ENCODE measurements at places on chromosomes 6 and 20. TPM values are rescaled to one million over a fixed set of nuclear protein-coding genes. Genes with fewer than 3 reads are reported as not detected.

PAQR8 gene
- total RNA-seq = 2.7 TPM

DNA sequence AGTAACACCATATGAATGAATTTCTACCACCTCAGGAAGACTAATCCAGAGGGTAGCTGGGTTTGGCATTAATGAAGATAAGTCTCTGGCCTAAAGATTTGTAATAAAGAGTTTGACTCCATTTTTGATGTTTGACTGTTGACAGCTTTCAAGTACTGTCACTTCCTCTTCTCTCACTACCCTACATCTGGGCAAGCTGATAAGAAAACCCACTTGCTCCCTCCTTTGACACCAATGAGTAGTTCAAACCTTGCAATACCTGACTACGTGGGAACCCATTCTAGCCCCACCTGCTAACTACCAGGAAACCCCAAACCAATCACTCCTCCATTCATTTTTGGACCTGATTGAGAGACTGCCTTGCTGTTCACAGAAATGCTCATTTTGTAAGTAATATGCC lies 621.5 kb downstream of the TENT5A start:
- no peaks in the 10 kb centered on the region for H3K27me3 ChIP-seq
- DNase-seq = no peak
- H3K36me3 ChIP-seq = no peaks in the 10 kb centered on the region
- H3K27ac ChIP-seq = no peak overlapping the region

POLR1H gene
- 14.9 TPM for total RNA-seq

GRCh38 chr6:132261354-132261753 lies 139.9 kb downstream of the MOXD1 start:
- no peak overlapping the region for H3K4me3 ChIP-seq
- no peak for DNase-seq
- H3K4me1 ChIP-seq = no peaks in the 10 kb centered on the region
- H3K36me3 ChIP-seq = no peaks in the 10 kb centered on the region
- no peak overlapping the region for H3K27ac ChIP-seq

GRCh38 chr6:43096451-43097097 lies 20.5 kb downstream of the PTK7 start:
- no peaks in the 10 kb centered on the region for H3K36me3 ChIP-seq
- H3K27me3 ChIP-seq = no peaks in the 10 kb centered on the region
- H3K4me1 ChIP-seq = peaks cover 30% of the 10 kb centered on the region
- no peak overlapping the region for H3K4me3 ChIP-seq
- H3K27ac ChIP-seq = peak overlapping the region; percentile 80

GRCh38 chr20:35359335-35359950 lies 52.3 kb downstream of the UQCC1 start:
- DNase-seq = peak; percentile 38
- H3K27me3 ChIP-seq = no peaks in the 10 kb centered on the region
- H3K36me3 ChIP-seq = peaks cover 4% of the 10 kb centered on the region
- no peak overlapping the region for H3K27ac ChIP-seq

DNA sequence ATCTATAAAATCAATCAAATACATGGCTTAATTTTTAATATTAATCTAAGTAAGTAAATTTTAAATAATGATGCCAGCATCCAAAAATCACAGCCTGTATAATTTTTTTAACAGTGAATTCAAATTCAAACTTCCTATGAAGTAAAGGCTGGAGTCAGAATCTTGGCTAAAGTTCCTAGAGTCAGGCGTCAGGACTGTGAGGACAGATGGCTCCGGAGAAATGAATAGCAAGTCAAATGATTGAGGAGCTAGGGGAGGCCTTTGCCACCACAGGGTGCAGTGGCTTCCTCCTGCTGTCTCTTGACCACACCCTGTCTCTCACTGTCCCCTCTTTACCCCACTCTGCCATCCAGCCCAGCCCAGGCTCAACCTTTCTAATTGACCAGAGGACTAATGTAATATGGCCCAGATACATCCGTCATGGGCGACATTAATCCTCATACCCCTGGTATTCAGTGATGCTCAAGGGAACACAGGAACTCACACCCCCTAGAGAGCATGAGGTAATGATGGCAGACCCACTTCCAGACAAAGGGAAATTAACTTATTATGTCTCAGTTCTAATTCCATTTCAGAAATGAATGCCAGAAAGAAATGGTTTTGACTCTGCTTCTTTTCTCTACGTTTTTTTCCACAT lies 53.4 kb downstream of the OPRM1 start:
- H3K4me1 ChIP-seq = no peaks in the 10 kb centered on the region
- no peak for DNase-seq
- H3K27ac ChIP-seq = no peak overlapping the region
- no peaks in the 10 kb centered on the region for H3K27me3 ChIP-seq

Data from thyroid gland (tissue), 4 donors.